ENCODE measurements at places on chromosomes 7 and 10.

DNA sequence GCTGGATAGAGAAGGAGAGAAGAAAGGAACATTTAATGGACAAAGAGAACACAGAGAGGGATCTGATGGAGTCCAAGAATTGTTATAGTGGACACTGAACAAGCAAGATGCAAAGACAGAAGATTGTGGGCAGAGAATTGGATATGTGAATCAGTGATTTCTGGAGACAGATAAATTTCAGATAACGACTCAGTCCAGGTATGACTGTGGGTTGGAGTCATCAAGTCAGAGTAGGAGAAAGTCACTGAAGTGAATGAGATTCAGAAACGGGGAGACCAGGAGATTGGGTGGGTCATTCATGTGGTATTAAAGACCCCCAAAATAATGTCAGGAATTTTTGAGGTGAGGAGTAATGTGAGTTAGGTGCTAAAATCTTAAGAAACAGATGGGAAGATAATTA lies 23.0 kb downstream of the ASB4 start:
- DNase-seq = no peak

DNA sequence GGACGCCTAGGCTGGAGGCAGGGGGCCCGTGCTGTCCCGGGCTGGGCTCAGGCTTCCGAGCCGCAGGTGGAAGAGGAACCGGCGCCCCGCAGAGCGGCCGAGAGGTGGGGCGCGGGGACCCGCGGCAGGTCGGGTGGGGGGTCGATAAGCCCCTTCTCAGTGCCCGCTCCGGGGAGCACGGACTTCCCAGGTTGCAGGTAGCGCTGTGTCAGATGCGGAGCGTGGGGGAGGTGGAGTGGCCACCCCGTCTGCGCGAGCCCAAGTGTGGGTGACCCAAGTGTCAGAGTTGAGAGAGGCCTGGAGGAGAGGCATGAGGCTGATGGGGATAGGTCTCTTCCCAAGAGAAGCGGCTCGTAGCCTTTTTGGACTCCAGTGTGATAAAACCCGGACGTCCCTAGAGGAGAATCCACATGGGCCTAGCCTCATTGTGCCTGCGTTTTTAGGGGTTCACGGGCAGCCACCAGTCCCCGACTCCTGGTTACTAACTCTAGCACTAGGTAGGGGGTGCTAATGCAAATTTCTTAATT lies 580 bp downstream of the EEPD1 start:
- no peak for DNase-seq

DNA sequence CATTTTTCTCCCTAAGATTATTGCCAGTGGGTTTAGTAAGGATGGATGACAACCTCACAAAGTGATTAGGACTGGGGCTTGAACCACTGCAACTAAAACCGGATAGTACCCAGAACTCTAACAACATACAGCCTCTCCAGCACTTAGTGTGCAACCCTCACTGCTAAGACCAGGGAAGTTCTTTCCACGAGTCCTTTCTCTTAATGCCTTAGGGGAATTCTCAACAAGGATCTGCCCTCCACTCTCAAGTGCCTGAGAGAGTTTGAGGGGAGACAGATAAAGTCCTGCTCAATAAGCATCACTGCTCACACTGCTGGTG lies 104.6 kb downstream of the NRP1 start:
- DNase-seq = no peak

GRCh38 chr10:33122014-33122809 lies 164.2 kb upstream of the ITGB1 start:
- DNase-seq = no peak

DNA sequence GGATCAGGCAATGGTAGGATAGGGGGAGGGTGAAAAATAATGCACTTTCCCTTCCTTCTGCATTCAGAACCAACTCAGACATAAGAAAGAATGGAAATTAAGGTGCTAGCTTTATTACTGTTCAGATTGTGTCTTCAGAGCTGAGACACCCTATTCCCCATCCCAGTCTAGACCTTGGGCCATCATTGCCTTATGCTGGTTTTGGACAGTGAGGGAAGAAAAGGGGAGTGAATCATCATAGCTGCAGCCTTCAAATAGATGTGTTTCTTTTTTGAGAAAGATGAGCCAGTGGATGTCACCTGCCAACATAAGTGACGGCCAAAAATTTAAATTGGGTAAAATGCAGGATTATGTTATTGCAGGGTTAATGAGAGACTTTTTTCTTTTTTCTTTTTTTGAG lies 27.0 kb upstream of the TOMM7 start:
- no peak for DNase-seq

DNA sequence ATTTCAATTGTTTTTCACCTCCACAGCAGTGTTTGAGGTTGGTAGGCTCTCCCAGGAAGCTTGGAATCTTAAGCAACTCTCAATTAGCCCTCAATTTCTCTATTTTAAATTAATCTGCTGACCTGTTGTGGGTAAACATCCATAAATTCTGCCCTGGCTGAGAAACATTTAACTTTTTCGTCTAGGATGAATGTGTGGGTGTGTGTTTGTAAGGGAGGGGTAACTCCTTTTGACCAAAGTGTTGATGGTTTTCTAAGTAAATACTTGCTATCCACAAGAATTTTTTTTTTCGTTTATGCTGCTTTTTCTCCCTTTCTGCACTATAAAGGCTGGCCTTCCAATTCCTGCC lies 973 bp downstream of the PPP3CB start:
- no peak for DNase-seq

- no peak for DNase-seq
Observed at GRCh38 chr7:84790882-84791281, 396.0 kb downstream of the SEMA3D start.

- DNase-seq = no peak
Observed at GRCh38 chr10:108894402-108895301, 1028.7 kb downstream of the XPNPEP1 start.

DNA sequence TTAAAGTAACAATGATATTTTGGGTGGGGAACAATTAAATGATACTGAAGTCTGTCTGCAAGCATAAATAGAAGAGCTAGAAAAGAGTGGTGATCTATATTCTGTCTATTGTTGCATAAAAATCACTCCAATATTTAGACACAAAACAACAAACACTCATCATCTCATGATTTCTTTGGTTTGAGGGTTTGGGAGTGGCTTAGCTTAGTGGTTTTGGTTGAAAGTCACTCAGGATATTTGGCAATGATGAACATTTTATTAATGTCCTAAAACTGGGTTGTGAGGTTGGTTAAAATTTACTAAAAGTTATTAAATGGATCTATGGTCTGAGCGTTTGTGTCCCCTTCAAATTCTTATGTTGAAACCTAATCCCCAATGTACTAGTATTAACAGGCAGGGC lies 54.7 kb upstream of the EGFR start:
- DNase-seq = no peak

DNA sequence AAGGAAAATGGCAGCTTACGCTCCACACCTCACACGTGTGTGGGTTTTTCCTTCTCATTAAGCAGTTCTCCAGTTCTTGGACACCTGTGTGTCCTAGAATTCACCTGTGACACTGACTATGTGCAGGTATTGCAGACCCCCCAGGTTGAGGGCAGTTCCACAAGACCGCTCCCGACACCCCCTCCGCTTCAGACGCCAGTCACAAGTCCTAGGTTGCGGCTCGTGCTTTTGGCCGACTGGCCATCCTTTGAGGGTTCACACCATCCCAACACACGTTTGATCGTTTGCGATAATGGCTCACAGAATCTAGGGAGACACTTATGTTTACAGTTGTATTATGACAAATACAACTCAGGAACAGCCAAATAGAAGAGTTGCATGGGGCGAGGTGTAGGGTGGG lies 44.5 kb downstream of the CAMK1D start:
- DNase-seq = no peak

GRCh38 chr7:69635555-69636185 lies 37.4 kb downstream of the AUTS2 start:
- no peak for DNase-seq

DNA sequence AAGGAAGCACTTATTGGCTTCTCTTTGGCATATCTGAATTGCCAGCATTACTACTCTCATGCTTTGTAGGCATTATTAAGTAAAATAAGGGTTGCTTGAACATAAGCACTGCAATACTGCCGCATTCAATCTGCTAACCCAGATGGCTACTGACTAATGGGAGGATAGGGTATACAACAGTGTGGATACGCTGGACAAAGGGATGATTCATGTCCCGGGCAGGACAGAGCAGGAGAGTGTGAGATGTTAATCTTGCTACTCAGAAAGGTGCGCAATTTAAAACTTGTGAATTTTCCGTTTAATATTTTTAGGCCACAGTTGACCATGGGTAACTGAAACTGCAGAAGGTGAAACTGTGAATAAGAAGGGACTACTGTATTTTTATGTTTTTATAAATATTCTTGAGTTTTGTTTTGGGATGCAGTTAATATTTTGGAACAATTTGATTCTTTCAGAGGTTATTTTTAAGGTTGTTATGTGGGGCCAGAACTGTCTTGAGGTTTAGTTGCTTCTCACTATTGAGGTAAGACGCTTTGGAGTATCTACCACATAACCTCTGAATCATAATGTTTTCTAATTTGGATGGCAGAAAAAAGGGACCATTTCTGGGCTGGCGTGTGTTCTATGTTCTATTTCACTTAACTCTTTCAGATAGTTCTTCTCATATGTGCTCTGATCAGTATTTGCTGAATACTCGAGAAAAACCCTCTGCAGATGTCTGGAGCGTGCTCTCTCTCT lies 75.7 kb upstream of the SYPL1 start:
- no peak for DNase-seq

GRCh38 chr7:29884399-29885272 lies 78.3 kb downstream of the WIPF3 start:
- DNase-seq = no peak

GRCh38 chr10:44030132-44030531 lies 354.8 kb downstream of the CXCL12 start:
- peak; percentile 6 for DNase-seq

GRCh38 chr10:69872323-69872722 lies 70.6 kb downstream of the COL13A1 start:
- DNase-seq = no peak

DNA sequence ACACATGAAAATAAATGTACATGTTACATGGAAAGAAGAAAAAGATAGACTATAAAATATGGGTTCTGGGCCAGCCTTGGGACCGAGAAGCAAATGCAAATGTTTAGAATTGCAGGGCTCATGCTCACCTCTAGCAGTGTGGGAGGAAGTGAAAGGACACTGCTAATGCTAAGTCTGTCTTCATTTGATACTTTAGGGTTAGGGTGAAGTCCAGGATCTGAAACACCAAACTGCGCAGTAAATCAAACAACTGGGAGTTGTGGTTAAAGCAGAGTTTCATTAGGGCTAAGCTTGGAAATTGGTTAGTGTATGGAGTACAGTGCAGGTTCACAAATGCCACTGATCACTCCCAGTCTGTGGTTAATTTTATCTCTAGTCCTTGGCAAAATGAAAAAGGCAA lies 73.2 kb upstream of the PDK4 start:
- DNase-seq = no peak

DNA sequence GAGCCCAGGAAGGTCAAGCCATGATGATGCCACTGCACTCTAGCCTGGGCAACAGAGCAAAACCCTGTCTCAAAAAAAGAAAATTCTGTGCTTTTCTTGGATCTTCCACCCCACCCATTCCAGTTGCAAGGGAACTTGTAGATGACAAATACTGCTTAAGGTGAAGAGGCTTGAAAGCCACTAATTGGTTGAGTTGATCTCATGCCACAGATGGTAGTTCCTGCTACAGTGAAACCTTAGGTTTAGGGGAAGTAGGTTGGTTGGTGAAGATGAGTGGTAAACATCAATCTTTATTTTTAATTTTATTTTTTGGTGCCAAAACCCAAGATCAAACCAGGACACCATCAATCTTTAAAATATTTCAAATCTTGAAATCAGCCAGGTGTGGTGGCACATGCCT lies 2.9 kb upstream of the GDI2 start:
- no peak for DNase-seq

GRCh38 chr7:106482091-106482490 lies 178.9 kb downstream of the CCDC71L start:
- DNase-seq = no peak

DNA sequence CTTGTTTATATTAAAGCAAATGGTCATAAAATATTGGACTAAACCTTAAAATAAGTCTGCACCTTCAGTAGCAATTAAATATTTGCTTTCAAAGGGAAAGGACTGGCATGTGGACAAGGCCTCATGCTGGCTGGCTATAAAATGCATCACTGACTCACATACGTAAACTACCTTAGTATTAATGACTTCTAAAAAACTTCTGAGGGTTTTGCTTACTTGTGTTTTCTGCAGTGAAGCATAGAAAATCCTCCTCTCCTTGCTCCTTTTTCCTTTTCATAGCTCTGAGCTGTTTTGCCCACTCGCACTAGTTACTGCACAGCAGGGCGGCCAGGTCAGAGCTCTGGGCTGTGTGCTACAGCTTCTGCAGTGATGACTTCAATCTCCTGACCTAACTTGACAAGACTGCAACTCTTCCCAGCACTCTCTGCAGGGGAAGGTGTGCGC lies 82.3 kb downstream of the CUL2 start:
- no peak for DNase-seq

- DNase-seq = no peak
Observed at GRCh38 chr7:134847851-134848588, 68.6 kb downstream of the CALD1 start.

- no peak for DNase-seq
Observed at GRCh38 chr10:83984256-83984640, 155.1 kb upstream of the GHITM start.

DNA sequence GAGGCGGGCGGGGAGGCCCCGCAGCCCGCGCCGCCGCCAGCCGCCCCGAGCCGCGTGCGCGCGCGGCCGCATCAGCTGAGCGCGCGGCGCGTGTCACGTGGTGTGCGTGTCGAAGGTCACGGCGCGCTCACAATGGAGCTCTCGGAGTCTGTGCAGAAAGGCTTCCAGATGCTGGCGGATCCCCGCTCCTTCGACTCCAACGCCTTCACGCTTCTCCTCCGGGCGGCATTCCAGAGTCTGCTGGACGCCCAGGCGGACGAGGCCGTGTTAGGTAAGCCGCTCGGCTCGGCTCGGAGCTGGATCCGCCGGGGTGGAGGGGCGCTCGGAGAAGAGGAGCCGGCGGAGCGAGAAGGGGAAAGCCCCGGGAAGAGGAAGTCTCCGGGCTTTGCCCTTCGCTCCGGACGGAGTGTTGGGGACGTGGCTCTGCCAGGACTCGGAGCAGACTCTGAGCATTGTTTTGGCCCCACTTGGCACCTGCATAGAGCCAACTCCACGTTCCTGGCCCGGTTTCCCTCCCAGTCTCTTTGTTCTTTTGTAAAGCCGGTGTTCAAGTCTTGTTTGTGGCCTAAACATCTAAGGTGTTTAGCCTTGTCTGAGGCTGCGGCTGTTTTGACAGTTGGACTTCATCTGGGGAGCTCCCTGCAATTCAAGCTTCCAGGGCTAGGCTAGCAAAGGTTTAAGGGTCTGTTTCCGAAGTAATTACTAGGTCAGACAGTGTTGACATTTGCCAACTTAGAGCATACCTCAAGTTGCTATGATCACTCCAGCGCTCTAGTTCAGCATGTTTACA lies at the start of gene COMMD3:
COMMD3 (plus strand) TSS at position 103 of the 790 bp plus-strand sequence; CDS start at position 133, 30 bp downstream.
- peak; percentile 71 for DNase-seq

- no peak for DNase-seq
Observed at GRCh38 chr7:155998766-155999630, 186.7 kb upstream of the SHH start.

GRCh38 chr10:71631007-71631861 lies 88.3 kb downstream of the C10orf105 start:
- DNase-seq = no peak

GRCh38 chr10:103273041-103273441 lies 3.9 kb upstream of the INA start:
- DNase-seq = no peak
